NCI-H526 (cell line): ENCODE measurements at places on chromosomes 3 and 15.

DNA sequence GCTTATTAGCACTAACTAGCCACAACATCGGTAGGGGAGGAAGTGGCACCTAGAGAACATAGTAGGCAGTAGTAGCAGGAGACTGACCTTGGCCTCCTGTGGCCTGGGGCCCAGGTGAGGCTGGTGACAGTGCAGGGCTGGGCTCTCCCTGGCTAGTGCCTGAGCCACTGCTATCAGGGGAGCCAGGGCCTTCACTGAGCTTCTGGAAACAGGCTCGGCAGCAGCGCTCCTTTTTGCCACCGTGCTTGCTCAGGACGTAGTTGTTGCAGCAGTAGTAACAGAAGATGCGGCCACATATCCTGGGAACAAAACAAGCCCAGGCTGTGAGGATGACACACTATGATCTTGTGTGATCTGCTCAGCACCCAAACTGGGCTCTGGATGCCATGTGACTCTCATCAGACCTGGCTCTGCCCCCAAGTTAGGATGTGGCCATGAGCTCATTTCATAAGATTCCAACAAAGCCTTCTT, 15.1 kb downstream of the CXCR6 start:
- no peak for DNase-seq

- no peak for DNase-seq
These were observed 89.2 kb downstream of the MYO5A start for GRCh38 chr15:52439470-52439869.

GRCh38 chr15:89652666-89653065, 2.6 kb downstream of the KIF7 start:
- DNase-seq: no peak

DNA sequence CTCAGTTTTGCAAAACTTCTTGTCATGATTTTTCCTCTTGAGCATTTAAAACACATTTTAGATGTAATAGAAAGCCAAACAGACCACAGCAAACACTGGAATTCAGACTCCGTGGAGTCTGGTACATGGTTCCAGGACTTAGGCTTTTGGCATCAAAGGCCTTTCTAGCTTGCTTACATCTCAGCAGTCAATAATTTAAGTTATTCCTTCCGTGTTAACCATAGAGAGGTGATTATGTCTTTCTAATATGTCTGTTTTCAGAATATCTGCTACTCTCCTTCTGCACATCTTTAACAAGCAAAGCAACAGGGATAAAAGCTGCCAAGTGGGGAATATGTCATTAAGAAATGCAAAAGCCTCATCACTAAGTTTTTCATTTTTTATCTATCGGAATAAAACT, 171.7 kb upstream of the CRBN start:
- no peak for DNase-seq

GRCh38 chr15:62799037-62799436, 243.5 kb upstream of the TPM1 start:
- no peak for DNase-seq

DNA sequence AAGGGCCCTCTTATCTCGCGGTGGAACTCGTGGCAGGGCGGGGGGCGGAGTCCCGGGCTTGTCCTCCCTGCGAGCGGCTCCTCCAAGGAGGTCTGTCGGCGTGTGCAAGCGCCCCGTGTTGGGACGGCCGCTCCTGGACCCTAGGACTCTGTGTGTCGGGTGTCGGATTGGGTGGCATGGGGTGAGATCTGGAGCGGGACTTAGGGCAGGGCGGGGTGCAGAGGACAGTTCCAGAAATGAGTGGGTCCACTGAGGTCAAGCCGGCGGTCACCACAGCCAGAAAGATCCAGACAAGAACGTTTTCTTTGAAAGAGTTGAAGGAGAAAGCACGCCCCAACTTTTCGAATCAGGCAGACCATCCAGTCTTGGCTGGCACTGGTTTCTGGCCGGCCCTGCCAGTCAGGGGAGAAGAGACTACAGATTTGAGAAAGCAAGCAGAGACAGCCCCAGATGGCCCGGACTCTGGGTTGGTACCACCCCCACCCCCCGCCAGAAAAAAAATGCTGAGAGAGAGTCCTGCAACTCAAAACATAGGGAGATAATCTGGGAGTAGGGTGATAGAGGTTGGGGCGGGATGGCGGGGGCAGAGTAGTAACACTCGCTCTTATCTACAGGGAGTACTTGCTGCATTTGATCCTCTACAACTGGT, 784 bp upstream of the CISH start:
- DNase-seq: no peak
